Femur (tissue), 1 donor: ENCODE measurements at places on chromosomes 6 and 20.
A peak's percentile ranks its signal among the peaks of the same experiment; 100 is the strongest.

DNA sequence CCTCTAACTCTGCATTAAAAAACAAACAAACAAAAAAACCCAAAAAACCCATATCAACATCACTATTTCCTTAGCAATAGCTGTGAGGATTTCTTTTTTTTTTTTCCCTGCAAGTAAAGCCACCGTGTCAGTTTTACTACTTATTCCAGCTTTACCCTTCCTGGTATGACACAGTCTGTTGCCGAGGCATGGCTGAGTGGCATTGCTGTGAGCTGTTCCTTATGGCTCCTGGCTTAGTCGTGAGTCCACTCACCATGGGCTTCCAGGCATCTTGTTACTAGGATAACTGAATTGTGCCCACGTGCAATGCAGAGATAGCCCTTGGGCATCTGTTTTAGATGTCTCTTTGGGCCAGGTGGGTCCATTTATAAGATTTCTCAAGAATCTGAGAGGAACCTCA, 84.8 kb downstream of the LRRC1 start:
- no peak for DNase-seq

- DNase-seq: peak; percentile 49
These were observed 143.5 kb downstream of the ZFP64 start for GRCh38 chr20:52047811-52048764.

- DNase-seq: no peak
These were observed 68.5 kb downstream of the MAP3K5 start for GRCh38 chr6:136723780-136724179.

GRCh38 chr6:84249724-84250123, 22.3 kb upstream of the CEP162 start:
- no peak for DNase-seq

- DNase-seq: no peak
These were observed 52.8 kb downstream of the NCOA7 start for GRCh38 chr6:125843593-125843992.

GRCh38 chr6:251920-252319, 40.4 kb upstream of the DUSP22 start:
- DNase-seq: no peak

DNA sequence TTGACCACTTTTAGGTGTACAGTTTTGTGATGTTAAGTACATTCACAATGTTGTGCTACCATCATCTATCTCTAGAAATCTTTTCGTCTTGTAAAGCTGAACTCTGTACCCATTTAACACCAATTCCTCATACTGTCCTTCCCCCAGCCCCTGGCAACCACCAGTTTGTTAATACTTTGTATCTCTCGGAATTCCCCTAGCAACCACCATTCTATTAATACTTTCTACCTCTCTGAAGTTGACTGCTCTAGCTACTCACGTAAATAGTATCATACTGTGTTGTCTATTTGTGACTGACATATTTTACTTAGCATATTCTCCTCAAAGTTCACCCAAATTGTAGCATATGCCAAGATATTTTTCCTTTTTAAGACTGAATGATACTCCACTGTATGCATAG, 82.3 kb upstream of the CLDN20 start:
- DNase-seq: no peak

DNA sequence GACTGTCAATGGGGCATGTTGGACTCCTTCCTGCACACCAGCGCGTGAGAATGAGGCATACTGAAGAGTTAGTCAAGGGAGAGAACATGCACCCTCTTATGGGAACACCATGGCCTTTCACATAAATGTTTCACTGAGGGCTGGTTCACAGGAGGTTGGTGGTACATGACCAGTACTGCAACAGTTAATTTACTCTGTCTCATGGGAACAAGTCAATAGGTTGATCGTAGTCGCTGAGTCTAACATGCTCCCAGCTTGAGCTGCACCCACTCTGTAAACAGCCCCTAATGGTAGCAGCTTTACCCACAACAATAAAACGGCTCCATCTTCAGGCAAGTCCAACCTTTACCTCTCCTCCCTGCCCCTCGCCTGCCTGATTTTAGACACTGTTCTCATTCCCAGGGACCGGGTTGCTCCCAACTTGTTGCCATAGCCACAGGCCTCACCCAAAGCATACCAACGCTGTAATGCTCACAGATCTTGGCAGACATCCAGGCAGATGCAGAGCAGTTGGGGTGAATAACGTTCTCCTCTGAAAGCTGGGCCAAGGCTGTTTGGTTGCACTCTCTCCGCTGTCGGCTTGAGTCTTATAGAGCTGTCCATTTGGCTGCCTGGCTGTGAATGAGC, 111.3 kb downstream of the LY86 start:
- peak; percentile 93 for DNase-seq

GRCh38 chr6:151891524-151891923, 84.0 kb downstream of the ESR1 start:
- no peak for DNase-seq
